Stimulated activated CD8-positive, alpha-beta memory T cell treated with anti-CD3 and anti-CD28 coated beads, Interleukin-7, amount 100 ng/mL, for 4 hours (primary cell): ENCODE measurements at places on chromosomes 6 and 20.

- DNase-seq: no peak
These were observed 79.5 kb upstream of the TCF21 start for GRCh38 chr6:133809406-133809805.

DNA sequence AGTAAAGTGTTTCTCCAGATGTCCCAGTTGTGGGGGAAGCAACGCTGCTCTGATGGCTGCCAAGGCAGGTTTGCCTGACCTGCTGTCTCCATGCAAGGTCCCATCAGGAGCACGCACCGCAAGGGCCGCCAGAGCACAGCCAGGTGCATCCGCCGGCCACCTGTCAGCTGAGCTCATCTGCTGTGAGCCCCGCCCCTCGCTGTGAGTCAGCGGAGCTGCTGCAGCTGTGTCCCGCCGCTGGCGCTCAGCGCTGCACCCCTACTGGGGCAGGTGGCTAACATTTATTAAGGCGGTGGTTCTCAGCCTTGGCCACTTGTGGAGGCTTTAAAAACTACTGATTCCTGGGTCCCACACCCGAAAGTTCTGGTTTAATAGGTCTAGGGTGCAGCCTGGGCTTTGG is 225.7 kb downstream of the UST start:
- no peak for DNase-seq

DNA sequence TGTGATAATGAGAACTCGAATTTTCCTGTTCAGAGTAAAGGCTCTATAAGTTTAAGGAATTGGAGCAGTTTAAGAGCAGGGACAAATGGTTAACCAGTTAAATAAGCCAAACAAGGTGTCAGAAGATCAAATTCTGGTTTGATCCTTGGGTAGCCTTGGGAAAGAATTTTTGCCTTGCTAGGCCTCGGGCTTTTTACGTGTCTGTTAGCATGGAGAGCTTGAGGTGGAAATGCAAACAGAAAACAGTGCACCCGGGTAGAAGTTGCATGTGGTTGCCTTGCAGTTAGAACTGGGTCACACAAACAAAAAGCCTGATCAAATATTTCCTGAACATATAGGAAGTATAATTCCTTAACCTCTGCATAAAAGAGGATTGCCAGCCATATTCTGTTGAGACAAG is 58.3 kb downstream of the RIN2 start:
- DNase-seq: no peak

DNA sequence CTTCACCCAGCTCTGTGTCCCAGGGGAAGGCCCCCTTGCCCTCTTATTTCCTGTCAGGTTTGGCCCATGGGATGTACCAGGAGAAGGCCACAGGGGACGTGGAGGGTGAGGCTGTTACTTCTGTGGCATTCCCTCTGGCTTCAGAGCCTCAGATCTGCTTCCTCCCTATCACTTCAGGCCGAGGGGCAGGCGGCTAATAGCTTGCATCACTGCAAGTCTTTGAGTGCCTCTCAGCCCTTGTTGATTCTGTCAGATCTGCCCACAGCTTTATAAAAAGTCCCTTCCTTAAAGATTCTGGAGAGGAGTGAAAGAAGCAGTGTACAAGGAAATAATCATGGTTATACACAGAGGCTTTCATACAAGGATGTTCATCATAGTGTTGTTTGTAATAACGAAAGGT is 86.9 kb downstream of the LRFN2 start:
- DNase-seq: no peak

DNA sequence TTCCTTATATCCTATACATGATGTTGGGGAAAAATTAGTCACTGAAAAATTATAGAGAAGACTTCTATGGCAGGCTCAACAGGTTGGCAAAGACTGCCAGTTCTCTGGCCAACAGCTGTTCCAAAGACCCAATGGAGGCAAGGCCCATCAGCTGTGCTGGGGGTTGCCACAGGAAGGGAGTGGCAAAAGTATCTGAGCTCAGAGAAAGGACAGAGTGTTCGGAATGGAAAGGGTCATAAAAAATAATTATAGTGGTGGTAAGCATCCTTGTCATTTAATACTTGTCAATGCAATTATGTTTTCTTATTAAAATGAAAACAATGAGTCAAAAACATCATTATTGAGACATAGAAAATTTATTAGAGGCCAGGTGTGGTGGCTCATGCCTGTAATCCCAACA is 36.1 kb downstream of the FASTKD5 start:
- no peak for DNase-seq

DNA sequence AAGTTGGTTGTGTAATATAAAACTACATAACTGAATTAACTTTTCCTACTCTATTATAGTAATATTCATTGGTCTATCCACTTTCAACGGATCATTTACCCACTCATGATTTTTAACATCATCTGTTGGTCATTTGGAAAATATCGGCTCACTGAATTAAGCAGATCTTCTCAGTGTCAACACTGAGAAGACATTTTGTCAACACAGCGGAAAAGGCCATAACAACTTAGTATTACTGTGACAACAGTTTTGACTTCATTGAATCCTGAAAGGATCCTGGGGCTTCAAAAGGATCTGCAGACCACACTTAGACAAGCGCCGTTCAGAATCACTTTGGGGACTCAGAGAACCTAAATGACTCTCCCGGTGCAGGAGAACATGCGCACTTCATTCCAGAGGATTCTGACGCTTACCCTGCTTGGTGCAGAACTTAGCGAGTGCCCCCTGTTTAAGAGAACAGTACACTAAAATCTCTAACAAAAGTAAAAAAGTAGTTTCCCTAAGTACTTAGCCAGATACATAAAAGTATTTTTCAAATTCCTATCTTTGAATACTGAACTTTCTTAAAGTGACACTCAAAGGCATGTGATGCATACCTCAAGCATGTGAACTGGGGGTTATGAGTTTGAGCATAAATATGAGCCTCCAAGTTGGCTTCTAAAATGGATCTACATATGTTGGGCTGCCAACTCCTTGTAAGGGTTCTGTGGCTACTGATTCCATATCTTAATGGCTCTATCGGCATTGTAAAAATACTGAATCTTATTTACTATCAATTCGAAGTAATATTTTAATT is 4.0 kb downstream of the ZBTB2 start:
- no peak for DNase-seq

DNA sequence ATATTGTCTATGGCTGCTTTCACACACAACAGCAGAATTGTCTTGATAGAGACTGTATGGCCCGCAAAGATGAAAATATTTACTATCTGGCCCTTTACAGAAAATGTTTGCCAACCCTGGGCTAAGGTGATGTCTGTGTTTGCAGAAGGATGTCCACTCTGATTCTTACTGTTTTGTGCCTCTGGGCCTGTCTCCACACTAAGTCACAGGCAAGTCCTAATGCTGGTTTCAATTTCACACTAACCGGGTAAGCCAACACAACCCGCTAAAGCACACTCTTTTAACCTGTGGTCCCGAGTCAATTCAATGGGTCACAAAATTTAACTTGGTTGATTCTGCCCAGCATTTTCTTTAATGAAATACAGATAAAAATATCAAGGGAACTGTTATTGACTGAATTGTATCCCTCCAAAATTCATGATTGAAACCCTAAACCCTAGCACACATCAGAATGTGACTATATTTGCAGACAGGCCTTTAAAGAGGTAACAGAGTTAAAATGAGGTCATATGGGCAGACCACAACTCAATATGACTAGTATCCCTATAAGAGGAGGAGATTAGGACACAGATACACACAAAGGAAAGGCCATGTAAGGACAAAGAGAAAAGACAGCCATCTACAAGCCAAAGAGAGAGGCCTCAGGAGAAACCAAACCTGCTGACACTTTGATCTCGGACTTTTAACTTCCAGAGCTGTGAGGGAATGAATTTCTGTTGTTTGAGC is 78.4 kb downstream of the FYN start:
- DNase-seq: no peak

GRCh38 chr6:133092771-133093170 is 148.4 kb upstream of the EYA4 start:
- DNase-seq: no peak

DNA sequence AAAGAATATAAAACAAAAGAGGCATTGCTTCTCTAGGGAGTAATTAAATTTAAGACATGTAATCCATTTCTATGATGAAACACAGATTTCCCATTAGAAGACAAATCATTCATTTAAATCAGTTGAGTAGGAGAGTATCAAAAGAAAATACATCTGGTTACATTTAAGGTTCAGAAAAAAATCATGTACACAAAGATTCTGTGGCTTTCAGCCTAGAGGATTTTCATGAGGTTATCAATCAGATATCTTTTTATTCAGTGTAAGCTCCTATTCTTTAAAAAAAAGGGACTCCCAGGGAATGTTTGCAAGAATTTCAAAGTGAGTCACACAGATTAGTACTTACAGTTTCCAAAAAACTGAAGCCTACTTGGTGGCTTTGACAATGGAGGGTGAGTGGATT is 24.9 kb downstream of the COL21A1 start:
- DNase-seq: no peak

DNA sequence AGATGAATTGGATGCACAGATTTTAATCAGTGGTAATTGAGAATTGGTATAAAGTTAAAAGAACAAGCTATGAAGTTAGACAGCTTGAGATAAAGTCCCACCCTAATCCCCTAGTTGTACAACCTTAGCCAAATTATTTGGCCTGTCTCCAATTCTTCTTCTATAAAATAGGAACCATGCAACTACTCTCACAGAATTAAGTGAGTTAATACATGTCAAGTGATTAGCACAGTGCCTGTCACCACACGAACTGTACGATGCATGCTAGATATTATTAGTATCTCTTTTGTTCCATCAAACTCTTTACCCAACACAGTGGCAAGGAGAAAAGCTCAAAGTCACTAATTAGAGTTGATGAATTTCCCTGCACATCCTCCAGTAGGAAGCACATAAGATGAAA is 44.7 kb downstream of the MBOAT1 start:
- no peak for DNase-seq
